ENCODE measurements at places on chromosomes 4 and X.
A peak's percentile ranks its signal among the peaks of the same experiment; 100 is the strongest.

DNA sequence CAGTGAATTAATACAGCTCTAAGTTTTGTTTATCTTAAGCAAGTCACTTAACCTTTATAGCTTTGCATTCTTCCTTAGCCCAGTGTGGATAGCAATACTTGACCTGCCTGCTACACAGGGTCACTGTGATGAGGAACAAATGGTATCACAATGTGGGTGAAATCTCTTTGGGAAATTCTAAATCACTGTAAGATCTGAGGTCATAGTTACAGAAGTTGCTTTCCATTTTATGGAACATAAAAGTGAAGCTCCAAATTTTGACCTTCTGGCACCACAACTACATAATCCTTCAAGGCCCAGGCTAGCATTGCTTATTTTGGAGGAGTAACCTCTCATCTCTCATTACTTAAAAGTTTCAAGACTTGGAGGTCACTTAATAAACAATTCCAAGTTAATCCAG lies 227.7 kb downstream of the USP46 start:
- no peak for DNase-seq

- DNase-seq, result no peak
These were observed 15.7 kb downstream of the MAPK10 start for GRCh38 chr4:86344127-86344526.

- peak; percentile 56 for DNase-seq
These were observed 39.5 kb downstream of the ENOPH1 start for GRCh38 chr4:82469791-82470345.

GRCh38 chr4:20456407-20456806 lies 204.7 kb downstream of the SLIT2 start:
- DNase-seq, result no peak
